Foreskin keratinocyte (primary cell): ENCODE measurements at places on chromosomes 5 and 9. TPM values are rescaled to one million over a fixed set of nuclear protein-coding genes. Genes with fewer than 3 reads are reported as not detected.

The SLC6A19 gene
- total RNA-seq, result not detected in 2 replicates

The MTX3 gene
- total RNA-seq, result 15.4 and 16.2 TPM in 2 replicates

The PCDHGA12 gene
- total RNA-seq, result 1.4 and 3.5 TPM in 2 replicates

The MYMK gene
- not detected in 2 replicates for total RNA-seq

The SLC27A6 gene
- total RNA-seq, result 2.6 and 6.9 TPM in 2 replicates

The PARP8 gene
- 20.2 and 21.8 TPM in 2 replicates for total RNA-seq

The NKD2 gene
- total RNA-seq, result 0.11 TPM in 1 of 2 replicates, not detected in the other
